ENCODE measurements at places on chromosomes 1 and 21.

GRCh38 chr1:210523830-210524229 lies 195.1 kb downstream of the HHAT start:
- DNase-seq = no peak

DNA sequence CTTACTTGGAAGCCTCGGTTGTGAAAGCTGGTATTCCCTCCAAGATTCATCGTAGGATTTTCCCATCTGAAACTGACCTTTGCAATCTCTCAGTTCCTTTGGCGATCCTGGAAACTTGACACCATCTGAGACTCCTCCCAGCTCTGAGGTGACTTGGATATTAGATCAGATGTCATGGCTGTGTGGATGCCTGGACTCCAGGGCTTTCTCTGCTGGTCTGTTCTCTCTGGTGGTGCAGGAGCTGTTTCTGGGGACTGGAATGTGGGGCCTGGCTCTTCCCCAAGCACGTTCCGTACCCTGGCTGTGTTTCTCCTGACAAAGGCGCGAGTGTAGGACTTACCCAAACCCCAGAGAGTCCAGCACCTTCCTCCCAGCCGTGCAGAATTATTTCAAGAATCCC lies 252.2 kb downstream of the RPS6KC1 start:
- DNase-seq = no peak

- no peak for DNase-seq
These were observed 61.0 kb downstream of the HMCN1 start for GRCh38 chr1:185795181-185795580.

DNA sequence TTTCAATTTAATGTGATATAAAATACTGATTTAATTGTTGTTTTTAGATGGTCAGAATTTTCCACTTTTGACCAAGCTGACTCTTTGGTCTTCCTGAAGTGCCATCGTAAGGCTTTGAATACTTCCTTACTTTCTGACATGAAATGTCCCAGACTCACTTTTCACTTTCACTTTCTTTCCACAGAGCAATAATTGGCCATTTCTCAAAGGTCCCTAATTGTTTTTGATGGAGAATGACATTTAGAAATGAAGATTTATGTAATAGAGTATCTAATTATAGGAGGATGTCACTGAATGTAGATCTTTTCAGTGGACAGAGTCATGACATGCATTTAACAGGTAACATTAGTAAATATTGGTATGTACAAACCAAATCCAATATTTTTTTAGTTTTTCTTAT lies 1141.6 kb downstream of the KCNT2 start:
- no peak for DNase-seq

DNA sequence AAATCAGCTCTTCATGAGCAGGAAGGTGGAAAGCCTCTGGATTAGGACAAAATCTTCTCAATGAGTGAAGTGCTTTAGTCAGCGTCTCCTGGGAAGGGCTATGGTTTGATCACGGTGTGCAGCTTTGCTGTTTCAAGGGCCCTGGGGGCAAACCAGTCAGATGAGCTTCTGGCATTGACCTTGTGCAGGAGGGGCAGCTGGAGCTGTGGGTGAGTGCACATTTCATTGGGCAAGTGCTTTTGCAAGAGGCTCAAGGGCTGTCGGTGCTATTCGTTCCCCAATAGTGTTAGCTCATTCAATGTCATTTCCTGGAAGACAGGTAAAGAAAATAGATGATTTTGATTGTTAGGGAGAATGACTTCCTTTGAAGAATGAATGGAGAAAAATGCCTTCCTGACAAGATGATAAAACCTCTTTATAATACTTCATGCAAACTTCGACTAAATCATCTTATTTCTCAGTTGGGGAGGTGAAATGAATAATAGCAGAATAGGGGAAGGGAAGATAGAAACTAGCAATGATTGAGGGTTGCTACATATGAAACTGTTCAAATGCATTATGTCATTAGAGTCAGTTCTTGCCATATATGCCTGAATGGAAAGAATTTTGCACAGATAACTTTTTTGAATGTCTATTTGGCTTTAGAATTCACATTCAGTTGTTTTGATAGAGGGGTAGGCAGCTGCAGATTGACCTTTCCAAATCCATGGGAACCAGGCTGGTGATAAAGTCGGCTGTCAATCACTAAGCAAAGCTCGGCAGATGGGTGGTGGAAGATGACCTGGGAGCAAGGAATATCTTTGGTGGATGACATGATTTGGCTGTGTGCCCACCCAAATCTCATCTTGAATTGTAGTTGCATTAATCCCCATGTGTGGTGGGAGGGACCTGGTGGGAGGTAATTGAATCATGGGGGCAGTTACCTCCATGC lies 12.9 kb upstream of the DISC1 start:
- DNase-seq = no peak

GRCh38 chr1:201545851-201546492 lies 7.0 kb downstream of the NAV1 start:
- DNase-seq = no peak

- no peak for DNase-seq
These were observed 253.9 kb downstream of the RHOU start for GRCh38 chr1:228989176-228989575.

GRCh38 chr1:86140281-86140880 lies 16.2 kb downstream of the COL24A1 start:
- DNase-seq = no peak

- no peak for DNase-seq
These were observed 116.0 kb upstream of the CD34 start for GRCh38 chr1:208026880-208027438.

DNA sequence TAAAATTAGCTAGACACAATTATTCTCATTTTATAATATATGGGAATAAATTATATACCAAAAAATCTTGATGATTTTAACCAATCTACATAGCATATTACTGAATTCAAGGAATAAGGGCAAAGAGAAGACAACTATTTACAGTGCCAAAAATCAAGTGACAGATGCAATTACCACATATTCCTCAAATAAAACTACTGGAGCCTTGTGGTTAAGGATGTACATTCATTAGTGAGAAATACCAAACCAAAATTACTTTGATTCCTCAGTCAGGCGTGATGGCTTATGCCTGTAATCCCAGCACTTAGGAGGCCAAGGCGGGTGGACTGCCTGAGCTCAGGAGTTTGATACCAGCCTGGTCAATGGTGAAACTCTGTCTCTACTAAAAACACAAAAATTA lies 68.8 kb upstream of the RBM34 start:
- DNase-seq = no peak

GRCh38 chr21:16709866-16710550 lies 802.8 kb upstream of the CXADR start:
- no peak for DNase-seq

DNA sequence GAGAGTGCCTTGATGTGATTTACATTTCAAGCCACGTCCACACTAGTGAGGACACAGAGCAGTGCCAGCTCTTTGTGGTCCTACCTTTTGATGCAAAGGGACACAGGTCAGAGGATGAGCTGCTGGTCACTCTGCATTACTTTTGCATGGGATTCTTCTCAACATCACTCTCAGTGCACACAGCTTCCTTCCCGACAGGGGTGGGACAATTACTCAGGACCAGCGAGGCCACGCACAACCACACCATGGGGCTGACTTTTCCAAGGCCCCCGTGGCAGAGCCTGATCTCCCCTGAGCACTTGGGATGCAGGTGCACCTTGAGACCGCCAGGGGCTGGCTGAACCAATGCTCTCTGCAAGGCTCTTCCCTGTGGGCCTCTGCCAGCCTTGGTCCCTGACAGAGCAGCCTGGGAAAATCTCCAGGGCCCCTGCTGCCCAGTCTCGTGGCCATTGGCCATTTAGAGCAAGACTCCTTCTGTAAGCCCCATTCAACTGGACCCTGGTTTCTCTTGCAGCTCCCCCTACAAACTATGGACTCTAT lies 13.2 kb upstream of the PRAMEF12 start:
- no peak for DNase-seq

DNA sequence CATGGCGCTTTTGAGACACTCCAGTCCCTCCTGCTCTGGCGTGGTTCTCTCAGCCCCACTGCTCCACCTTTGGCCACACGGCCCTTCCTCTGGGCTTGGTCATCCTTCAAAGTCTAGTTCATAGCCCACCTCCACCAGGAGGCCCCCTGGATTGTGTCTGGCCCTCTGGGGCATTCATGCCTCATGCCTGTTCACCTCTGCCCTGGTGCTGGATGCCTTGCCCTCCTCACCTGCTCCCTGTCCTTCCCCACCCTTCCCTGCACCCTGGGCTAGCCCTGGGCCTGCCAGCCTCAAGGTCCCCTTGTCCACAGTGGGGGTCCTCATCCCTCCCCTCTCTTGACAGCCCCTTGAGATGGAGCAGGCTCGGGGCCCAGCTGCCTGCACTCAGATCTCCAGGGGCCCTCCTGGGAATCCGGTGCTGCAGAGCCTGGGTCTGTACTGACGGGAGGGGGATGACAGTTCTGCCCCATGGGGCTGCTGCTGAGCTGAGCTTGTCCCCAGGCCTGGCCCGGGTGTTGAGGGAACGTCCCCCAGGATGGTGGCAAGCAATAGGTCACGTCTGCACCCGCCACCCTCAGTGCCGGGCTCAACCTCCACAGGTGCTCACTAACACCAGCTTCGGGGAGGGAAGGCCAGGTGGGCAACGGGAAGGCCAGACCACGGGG lies 18.4 kb downstream of the PRXL2B start:
- no peak for DNase-seq

DNA sequence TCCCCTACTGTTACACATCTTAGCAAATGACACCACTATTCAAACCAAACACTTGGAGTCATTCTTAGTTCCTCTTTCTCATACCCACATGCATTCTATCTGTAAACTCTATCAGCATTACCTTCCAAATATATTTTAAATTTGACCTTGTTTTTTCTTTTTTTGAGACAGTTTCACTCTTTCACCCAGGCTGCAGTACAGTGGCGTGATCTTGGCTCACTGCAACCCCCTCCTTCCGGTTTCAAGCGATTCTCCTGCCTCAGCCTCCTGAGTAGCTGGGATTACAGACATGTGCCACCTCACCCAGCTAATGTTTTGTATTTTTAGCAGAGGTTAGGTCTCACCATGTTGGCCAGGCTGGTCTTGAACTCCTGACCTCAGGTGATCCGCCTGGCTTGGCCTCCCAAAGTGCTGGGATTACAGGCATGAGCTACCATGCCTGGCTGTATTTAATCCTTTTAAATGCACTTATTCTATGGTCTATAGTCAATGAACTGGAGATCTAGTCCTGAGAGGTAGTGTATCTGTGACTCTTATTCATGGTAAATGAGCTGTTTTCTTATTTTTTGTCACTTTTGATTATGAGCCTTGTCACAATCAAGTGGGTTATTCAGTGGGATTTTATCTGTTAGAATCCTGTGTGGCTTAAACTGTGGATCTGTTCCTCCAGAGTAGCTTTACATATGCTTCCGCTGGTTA lies 73.1 kb downstream of the GATAD2B start:
- DNase-seq = peak; percentile 20

DNA sequence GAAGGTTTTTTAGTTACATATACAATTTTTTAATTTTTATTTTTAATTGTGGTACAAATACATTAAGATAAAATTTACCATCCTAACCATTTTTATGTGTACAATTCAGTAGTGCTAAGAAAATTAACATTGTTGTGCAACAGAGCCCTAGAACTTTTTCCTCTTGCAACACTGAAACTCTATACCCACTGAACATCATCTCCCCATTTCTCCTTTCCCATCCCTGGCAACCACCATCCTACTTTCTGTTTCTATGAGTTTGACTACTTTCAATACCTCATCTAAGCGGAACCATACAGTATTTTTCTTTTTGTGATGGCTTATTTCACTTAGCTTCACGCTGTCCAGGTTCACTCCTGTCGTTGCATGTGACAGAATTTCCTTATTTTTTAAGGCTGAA lies 54.1 kb downstream of the PALMD start:
- no peak for DNase-seq

GRCh38 chr1:193322211-193322610 lies 135.8 kb upstream of the B3GALT2 start:
- no peak for DNase-seq

DNA sequence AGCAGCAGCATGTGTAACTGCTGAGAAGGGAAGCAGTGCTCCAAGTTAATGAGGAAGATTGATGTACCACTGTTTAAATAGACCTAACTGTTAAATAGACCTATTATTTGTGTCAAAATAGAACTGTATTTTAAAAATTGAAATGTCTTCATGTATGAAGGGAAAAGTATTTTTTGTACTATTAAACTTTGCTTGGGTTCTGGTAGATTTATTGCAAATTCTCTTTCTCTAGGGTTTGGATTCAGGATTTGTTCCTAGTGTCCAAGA lies 128.3 kb downstream of the OSBPL9 start:
- DNase-seq = no peak

DNA sequence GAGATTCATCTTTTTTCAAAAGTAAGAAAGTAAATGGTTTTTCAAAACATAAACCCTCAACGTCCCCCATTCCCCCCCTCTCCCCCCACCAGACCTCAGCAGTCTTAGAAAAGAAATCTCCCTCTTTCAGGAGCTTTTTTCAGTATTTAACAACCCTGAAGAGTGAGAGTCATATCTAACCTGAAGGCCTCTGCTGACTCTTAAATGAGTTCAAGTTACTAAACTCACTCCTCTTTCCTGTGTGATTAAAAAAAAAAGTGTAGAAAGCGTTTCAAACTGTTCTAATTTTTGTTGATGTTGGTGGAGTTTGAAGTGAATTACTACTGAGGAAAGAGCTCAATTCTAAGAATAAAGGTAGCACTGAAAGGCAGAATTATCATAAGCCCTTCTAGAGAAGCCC lies 93.7 kb downstream of the VAV3 start:
- no peak for DNase-seq

DNA sequence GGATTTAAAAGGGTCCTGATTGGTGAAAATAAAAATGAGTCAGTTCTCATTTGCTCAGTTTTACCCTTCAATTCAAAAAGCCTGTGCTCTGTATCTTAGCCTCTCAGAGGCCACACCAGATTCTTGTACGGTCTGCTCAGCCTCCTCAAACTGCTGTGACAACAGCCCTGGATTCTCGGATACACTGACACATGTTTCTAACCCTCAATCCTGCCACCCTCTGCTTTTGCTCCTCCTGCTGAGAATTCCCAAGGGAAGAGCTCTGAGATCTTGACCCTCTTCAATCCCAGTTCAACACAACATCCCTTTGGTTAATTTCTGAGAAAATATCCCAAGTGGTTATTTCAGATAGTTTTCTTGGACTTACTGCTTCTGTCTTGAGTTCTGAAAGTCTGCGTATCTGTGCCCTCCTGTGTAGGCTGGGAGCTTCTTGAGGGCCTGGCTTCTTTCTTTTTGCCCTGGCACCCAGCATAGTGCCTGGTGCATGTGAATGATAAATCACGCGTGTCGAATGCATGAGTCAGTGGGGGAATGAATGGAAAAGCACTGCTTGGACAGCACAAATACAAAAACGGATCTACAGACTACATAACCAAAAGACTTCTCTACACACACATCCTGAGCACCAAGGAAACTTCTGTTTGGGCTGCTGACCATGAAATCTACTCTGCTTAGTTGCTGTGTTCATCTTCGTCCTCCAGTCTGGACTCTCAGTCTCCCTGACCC lies 24.5 kb downstream of the IRF2BP2 start:
- no peak for DNase-seq

DNA sequence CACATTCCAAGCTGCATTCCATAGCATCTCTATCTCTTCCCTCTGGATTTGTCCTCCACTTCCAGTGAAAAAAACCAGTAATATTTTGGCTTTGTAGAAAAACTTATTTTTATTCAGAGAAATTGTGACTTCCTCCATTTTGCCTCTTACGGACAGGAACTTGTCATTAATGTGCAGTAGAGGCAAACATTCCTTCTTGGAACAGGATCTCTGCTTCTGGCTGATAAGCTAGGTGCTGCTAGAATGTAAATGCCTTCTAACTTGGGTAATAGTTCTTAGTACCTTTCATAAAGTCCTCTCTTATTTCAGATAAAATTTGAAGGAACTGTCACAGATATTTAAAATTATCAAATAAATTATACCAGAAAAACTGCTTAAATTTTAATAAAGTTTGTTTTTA lies 707.8 kb downstream of the USP25 start:
- no peak for DNase-seq
